Ovary (tissue), 10 donors: ENCODE measurements at places on chromosomes 4 and X. TPM values are rescaled to one million over a fixed set of nuclear protein-coding genes. Genes with fewer than 3 reads are reported as not detected.

The LIAS gene
- total RNA-seq, result 22.2 TPM

The YY2 gene
- 1.2 TPM for total RNA-seq

The CXorf49B gene
- not detected for total RNA-seq

The DCAF8L2 gene
- total RNA-seq, result 2.9 TPM

The RHOXF2 gene
- not detected for total RNA-seq

DNA sequence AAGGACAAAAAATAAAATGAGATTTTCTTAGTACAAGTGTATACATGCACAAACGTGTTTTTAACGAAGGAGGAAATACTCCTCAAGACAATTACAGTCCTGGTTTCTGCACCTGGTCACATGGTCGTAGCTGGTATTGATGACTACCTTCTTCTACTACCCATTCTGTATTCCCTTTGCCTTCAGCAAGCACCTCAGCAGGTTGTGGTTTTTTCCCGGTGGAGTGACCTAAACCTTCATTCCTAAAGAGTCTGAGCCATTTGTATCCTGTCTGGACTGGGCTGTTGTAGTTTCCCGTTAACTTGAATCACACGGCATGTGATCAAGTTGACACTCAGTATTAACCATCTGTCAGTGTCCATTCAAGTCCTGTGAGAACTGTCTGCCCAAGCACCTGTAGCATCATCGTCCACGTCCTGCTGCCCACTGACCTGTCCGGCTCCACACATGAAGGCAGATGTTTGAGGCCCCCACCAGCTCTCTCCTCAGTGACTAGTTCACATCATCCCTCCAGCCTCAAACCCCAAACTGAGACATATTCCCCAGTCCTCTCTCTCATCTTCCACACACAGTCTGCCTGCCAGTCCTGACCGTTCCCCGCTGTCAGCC is 31.1 kb upstream of the TBC1D14 start:
- DNase-seq, result no peak

DNA sequence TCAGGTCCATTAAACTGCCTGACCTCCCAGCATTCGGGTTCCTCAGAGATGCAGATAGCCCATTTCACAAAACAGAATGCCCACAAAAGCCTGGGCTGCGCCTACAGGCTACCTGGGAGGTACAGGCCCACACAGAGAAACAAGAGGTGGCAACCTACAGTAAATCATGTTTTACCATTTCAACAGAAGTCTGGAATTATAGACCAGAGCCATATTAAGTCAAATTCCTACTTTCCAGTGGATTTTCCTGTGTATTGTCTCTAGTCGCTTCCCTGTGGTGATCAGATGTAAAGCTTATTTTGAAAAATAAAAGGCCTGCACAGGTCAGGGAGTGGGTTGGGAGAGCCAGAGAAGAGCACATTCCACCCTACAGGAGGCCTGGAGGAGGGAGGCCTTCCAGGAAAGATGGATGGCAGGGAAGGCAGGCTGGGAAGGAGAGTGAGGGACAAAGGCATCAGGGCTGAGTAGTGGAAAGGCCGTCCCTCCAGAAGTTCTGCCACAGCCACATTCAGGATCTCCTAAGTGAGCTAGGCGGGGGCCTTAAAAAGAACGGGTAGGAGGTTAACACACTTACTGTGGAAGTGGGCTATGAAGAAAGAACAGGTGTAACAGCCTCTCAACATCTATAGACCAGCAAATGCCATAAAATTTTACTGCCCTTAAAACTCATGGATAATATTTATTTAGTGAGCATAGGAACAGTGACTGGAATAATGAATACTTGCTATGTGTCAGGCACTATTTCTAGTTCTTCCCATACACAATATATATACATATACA is 19.0 kb upstream of the USO1 start:
- no peak for DNase-seq

- DNase-seq, result no peak
Measured at GRCh38 chr4:16579866-16580265, 318.6 kb downstream of the LDB2 start.

DNA sequence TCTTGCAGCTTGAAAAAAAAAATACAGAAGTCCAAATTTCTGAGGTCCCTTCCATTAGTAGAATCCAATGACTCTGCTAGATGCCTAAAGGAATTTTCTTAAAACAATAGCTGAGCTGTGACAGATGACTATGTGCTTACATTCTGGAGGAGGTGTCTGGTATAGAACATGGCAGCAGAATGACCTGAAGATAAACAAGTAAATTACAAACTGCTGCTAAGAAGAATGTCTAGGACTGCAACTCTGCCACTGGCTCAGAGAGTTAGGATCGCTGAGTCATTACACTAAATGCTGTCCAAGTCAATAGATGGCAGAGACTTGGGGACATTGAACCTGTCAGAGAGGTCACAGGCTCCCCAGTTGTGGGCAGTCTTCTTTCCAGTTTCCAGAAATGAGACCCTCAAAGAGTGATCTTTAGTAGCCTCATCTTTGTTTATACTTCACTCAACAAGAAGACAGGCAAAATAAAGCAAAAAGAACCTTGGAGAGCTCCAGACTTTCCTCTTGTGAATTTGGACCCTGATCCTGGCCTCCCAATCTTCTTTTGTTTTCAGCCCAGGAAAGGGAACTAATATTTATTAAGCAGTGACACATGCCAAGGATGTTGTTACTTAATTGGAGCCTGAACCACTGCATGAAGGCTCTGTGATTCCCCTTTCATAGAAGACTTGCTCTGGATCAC is 56.4 kb upstream of the SCML1 start:
- no peak for DNase-seq

DNA sequence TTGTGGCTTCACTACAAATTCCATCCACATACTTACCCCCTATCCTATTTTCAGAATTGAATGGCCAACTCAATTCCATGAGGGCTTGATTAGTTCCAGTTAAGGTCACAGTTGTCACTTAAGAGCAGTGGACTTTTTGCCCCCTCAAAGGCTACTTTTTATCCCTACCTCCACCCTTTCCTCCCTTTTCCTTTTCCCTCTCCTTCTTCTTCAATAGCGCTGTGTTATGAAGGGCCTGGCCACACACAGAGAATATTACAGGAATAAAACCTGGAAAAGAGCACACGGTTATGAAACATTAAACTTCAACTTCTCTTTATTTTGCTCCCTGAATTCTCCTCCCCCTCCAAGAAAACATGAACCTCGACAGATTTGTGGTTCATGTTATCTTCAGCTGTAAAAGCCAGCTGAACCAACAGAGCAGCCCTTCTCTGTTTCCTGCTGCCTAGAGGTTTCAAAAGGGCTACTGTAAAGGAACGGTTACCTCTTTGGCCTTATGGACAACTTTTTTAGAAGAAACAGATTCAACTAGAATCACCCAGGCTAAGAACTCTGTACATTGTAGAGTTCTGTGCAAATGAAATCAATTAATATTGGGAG is 87.0 kb upstream of the RPL34 start:
- no peak for DNase-seq

DNA sequence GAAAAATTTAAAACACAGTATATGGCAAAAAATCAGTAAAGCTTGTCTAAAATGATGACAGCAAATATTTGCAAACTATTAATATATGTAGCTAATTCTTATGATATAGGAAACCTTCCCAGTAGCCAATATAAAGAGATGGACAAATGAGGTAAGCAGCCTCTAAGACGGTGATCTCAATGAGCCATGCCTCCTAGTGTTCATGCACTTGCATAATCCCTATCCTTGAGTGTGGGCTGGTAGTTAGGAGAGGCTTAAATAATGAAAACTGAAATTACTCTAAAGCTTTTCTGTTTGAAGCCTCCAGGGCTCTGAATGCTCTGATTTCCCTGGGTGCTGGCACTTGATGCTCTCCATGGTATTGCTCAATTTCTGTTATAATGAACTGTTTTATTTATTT is 24.6 kb upstream of the ARMCX4 start:
- no peak for DNase-seq

- no peak for DNase-seq
Measured at GRCh38 chr4:148834804-148835631, 392.8 kb upstream of the NR3C2 start.

GRCh38 chrX:9475984-9476383 is 11.1 kb downstream of the TBL1X start:
- no peak for DNase-seq

DNA sequence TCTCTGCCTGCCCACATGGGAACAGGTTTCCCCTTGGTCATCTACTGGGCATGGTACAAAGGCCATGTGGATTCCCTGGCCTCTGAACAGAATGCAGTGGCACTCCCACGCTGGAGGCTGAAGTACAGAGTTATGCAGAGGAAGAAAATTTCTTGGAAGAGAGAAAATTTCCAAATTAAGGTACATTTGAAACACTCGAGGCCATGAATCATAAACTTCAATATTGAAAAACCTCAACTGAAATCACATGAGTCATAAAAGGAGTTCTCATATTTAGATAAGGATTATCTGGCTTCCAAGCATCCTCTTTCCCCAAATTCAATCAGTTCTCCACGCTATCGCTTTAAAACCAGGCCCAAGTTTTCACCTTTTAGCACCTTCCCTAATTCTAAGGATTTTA is 28.1 kb upstream of the TXK start:
- DNase-seq, result no peak

GRCh38 chr4:84634961-84635360 is 52.0 kb downstream of the CDS1 start:
- DNase-seq, result no peak
